ENCODE measurements at places on chromosomes 1 and 21. TPM values are rescaled to one million over a fixed set of nuclear protein-coding genes. Genes with fewer than 3 reads are reported as not detected.

GRCh38 chr1:226872437-226872836, 2.0 kb downstream of the PSEN2 start:
- H3K36me3 ChIP-seq: no peaks in the 10 kb centered on the region
- H3K27me3 ChIP-seq: no peaks in the 10 kb centered on the region
- H3K4me1 ChIP-seq: peaks cover 20% of the 10 kb centered on the region
- no peak overlapping the region for H3K4me3 ChIP-seq
- H3K27ac ChIP-seq: peak overlapping the region; percentile 89

- no peak for DNase-seq
- H3K27ac ChIP-seq: no peak overlapping the region
- H3K36me3 ChIP-seq: no peaks in the 10 kb centered on the region
- H3K27me3 ChIP-seq: no peaks in the 10 kb centered on the region
- H3K4me3 ChIP-seq: no peak overlapping the region
These were observed 190.5 kb downstream of the HS2ST1 start for GRCh38 chr1:87104945-87105344.

DNA sequence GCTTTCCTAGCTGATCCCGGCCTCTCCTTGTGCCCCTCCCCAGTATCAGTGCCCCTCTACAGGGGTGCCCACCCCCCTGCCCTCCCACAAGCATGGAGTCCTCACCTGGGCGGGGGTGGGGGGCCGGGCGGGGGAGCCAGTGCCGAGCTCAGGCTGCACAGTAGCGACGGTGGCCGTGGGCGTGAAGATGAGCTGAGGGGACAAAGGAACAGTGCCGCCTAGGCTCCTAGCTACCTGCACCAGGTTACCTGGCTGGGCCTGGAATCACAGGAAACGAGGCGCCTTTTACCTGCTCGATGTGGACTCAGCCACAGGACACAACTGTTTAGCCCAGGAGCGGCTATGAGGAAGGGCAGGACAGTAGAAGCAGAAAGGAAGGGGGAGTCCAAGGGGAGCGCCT, 47.5 kb upstream of the A3GALT2 start:
- H3K27me3 ChIP-seq: no peaks in the 10 kb centered on the region
- H3K4me3 ChIP-seq: no peak overlapping the region
- H3K36me3 ChIP-seq: no peaks in the 10 kb centered on the region
- no peak overlapping the region for H3K27ac ChIP-seq
- DNase-seq: no peak

DNA sequence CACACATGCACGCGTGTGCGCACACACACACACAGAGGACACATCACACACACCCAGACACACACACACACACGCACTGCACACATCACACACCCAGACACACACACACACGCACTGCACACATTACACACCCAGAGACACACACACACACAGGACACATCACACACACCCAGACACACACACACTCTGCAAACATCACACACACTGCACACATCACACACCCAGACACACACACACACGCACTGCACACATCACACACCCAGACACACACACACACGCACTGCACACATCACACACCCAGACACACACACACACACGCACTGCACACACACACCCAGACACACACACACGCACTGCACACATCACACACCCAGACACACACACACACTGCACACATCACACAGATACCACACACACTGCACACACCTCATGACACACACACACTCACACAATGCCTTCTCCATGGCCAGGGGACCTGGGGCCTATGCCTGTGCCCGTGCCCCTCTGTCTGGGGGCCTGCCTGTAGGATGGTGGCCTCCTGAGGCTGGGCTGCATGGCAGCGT, 24.4 kb downstream of the CRYAA start:
- H3K27ac ChIP-seq: no peak overlapping the region
- H3K4me3 ChIP-seq: no peak overlapping the region
- peak; percentile 6 for DNase-seq
- no peaks in the 10 kb centered on the region for H3K36me3 ChIP-seq
- H3K4me1 ChIP-seq: peaks cover 15% of the 10 kb centered on the region
- H3K27me3 ChIP-seq: no peaks in the 10 kb centered on the region

GRCh38 chr1:156253634-156254033, 5.8 kb upstream of the PAQR6 start:
- DNase-seq: no peak
- no peak overlapping the region for H3K27ac ChIP-seq
- no peaks in the 10 kb centered on the region for H3K4me1 ChIP-seq
- H3K4me3 ChIP-seq: no peak overlapping the region
- H3K36me3 ChIP-seq: peaks cover 78% of the 10 kb centered on the region
- no peaks in the 10 kb centered on the region for H3K27me3 ChIP-seq

GRCh38 chr1:8712413-8713231, 104.8 kb downstream of the RERE start:
- H3K4me1 ChIP-seq: peaks cover 34% of the 10 kb centered on the region
- peak overlapping the region; percentile 80 for H3K27ac ChIP-seq
- H3K27me3 ChIP-seq: no peaks in the 10 kb centered on the region
- H3K4me3 ChIP-seq: no peak overlapping the region

DNA sequence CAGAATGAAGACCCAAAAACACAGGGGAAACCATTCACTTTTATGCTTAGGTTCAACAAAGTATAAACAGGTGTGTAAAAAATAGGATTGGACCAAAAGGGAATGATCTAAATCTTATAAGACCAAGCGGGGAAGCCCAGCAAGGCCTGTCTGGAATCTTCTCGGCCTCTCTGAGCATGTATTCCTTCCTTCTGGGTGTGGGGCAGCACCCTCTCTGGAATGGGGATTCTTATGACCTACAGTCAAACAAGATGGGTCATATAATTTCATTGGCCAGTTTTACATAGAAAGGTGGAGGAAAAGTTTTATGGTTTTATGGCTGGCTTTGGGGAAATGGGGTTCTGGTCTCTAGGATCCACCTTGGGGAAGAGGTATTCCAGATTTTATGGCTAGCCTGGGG, 11.2 kb downstream of the KCNK1 start:
- no peak overlapping the region for H3K4me3 ChIP-seq
- no peaks in the 10 kb centered on the region for H3K27me3 ChIP-seq
- H3K27ac ChIP-seq: no peak overlapping the region
- DNase-seq: no peak
- H3K36me3 ChIP-seq: no peaks in the 10 kb centered on the region

DNA sequence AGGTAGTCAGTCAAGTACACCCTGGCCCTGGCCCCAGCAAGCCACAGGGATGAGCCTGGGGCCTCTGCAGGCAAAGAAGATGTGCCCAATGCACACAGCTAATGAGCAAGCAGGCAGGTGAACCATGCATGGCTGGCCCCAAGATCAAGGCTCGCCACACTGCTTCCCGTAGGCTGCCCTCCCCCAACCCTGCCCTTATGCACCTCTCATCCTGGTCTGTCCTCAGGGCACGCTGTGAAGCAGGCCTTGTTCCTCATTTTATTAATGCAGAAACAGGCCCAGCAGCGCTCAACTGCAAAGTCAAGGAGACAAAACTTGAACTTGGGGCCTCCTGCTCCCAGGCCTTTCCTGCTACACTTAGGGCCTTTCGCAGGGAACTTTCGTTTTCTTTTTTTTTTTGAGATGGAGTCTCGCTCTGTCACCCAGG, 35.6 kb upstream of the ID3 start:
- DNase-seq: no peak
- no peaks in the 10 kb centered on the region for H3K36me3 ChIP-seq
- H3K4me1 ChIP-seq: no peaks in the 10 kb centered on the region
- H3K27me3 ChIP-seq: no peaks in the 10 kb centered on the region
- H3K4me3 ChIP-seq: no peak overlapping the region
- no peak overlapping the region for H3K27ac ChIP-seq

- no peaks in the 10 kb centered on the region for H3K4me1 ChIP-seq
- no peaks in the 10 kb centered on the region for H3K36me3 ChIP-seq
- no peak overlapping the region for H3K4me3 ChIP-seq
- no peak overlapping the region for H3K27ac ChIP-seq
These were observed 219.8 kb downstream of the DAB1 start for GRCh38 chr1:57204091-57204490.

DNA sequence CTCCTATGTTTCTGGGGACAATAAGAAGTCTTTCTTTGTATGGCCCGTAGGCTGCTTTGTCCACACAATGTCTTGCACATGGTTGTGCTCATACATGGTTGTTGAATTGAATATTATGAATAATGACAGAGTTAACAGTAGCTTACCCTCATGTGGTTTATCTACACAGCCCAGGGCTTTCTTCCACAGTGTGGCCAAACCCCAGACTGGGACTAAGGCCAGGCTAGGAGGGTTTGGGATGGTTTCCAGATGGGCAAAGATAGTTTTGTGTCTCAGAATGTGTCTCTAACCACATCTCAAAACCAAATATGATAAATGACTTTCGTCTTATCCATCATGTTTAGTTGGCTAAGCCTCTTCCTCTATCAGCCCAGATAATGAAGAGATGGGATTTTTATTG, 65.2 kb downstream of the CACNA1E start:
- no peaks in the 10 kb centered on the region for H3K36me3 ChIP-seq
- H3K27me3 ChIP-seq: no peaks in the 10 kb centered on the region
- no peak for DNase-seq
- H3K4me1 ChIP-seq: no peaks in the 10 kb centered on the region
- H3K4me3 ChIP-seq: no peak overlapping the region
- no peak overlapping the region for H3K27ac ChIP-seq

GRCh38 chr1:8745749-8746390, 71.6 kb downstream of the RERE start:
- H3K27ac ChIP-seq: no peak overlapping the region
- H3K4me1 ChIP-seq: no peaks in the 10 kb centered on the region
- no peak overlapping the region for H3K4me3 ChIP-seq

GRCh38 chr1:62536865-62537264, 60.5 kb upstream of the ANGPTL3 start:
- H3K4me1 ChIP-seq: no peaks in the 10 kb centered on the region
- H3K36me3 ChIP-seq: no peaks in the 10 kb centered on the region
- no peaks in the 10 kb centered on the region for H3K27me3 ChIP-seq
- H3K4me3 ChIP-seq: no peak overlapping the region

- H3K27ac ChIP-seq: peak overlapping the region; percentile 91
- H3K36me3 ChIP-seq: no peaks in the 10 kb centered on the region
- peaks cover 9% of the 10 kb centered on the region for H3K4me1 ChIP-seq
- H3K27me3 ChIP-seq: no peaks in the 10 kb centered on the region
These were observed 713 bp upstream of the HMGCL start for GRCh38 chr1:23825762-23826522.

DNA sequence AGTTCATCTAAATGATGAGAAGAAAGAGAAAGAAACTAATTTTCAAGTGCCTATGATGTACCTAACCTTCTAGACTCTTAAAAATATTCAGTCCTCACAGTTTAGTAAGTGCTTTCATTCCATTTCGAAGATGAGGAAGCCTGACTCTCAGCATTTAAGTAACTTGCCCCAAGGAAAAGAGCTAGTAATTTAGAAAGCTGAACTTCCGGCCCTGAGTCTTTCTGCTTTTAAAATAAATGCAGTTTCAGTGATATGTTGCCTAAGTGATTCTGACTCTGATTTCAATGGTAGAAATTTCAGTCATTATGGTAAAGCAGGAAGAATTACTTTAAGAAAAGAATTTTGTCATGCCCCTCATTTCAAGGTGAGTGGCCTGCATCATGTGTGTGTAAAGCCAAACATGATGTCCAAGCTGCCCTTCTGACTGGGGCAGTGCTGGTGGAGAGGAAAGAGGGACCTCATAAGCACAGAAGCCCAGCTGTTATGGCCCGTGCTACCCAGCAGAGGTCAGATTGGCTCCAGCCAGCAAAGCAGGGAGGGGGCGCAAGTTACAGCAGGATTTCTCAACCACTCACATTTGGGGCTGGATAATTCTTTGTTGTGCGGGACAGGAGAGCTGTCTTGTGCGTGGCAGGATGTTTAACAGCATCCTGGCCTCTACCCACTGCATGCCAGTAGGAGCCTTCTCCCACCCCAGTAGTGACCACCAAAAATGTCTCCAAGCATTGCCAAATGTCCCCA, 10.7 kb downstream of the ATP1A4 start:
- H3K4me3 ChIP-seq: no peak overlapping the region
- no peaks in the 10 kb centered on the region for H3K27me3 ChIP-seq
- H3K27ac ChIP-seq: no peak overlapping the region
- no peaks in the 10 kb centered on the region for H3K36me3 ChIP-seq
- DNase-seq: peak; percentile 39

- no peaks in the 10 kb centered on the region for H3K4me1 ChIP-seq
- DNase-seq: peak; percentile 11
- H3K36me3 ChIP-seq: no peaks in the 10 kb centered on the region
These were observed 151.9 kb downstream of the DMRTA2 start for GRCh38 chr1:50271337-50271736.

GRCh38 chr1:40105028-40105427, 8.0 kb upstream of the PPT1 start:
- H3K27ac ChIP-seq: no peak overlapping the region
- no peak overlapping the region for H3K4me3 ChIP-seq
- no peaks in the 10 kb centered on the region for H3K27me3 ChIP-seq
- H3K36me3 ChIP-seq: no peaks in the 10 kb centered on the region
- H3K4me1 ChIP-seq: no peaks in the 10 kb centered on the region

- H3K4me3 ChIP-seq: no peak overlapping the region
- DNase-seq: no peak
- no peak overlapping the region for H3K27ac ChIP-seq
- H3K4me1 ChIP-seq: no peaks in the 10 kb centered on the region
These were observed 2.4 kb upstream of the CD247 start for GRCh38 chr1:167520711-167521206.

- no peak for DNase-seq
- no peaks in the 10 kb centered on the region for H3K4me1 ChIP-seq
- no peak overlapping the region for H3K27ac ChIP-seq
- H3K4me3 ChIP-seq: no peak overlapping the region
These were observed 116.1 kb downstream of the SPATA17 start for GRCh38 chr1:217747156-217747769.

DNA sequence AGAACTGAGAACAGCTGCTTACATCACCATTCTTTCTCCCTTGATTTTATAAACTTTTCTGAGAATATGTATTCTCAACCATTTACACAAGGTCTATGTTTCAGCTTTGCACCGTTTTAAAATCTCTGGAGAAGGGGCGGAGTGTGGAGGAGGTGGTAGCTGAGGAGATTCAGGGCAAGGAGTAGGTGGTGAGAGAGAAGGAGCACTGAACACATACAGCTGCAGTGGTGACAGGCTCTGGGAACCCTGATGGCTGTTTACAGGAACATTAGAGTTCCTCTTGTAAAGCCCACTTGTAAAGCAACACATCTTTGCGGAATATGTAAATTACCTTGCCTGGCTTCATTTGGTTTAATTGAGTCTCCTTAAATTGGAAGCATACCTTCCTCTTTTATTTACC, 89.7 kb downstream of the SMYD2 start:
- H3K4me3 ChIP-seq: no peak overlapping the region
- H3K27me3 ChIP-seq: no peaks in the 10 kb centered on the region
- H3K4me1 ChIP-seq: no peaks in the 10 kb centered on the region
- no peak for DNase-seq

The SELENOF gene
- 57.4 TPM for total RNA-seq

The PSMD4 gene
- total RNA-seq: 125 TPM

The ADAMTS5 gene
- total RNA-seq: 0.46 TPM

The GPA33 gene
- total RNA-seq: 0.89 TPM

The SV2A gene
- total RNA-seq: 1.4 TPM

The MTARC1 gene
- total RNA-seq: 12.4 TPM

The OR2L3 gene
- total RNA-seq: not detected

The SLAMF7 gene
- total RNA-seq: 17.2 TPM

The CDC14A gene
- 11.6 TPM for total RNA-seq

Measured in upper lobe of left lung (tissue), 6 donors.